CD4-positive, alpha-beta T cell treated with Interleukin-6 for 4 hours (primary cell): ENCODE measurements at places on chromosomes 3 and 15.

DNA sequence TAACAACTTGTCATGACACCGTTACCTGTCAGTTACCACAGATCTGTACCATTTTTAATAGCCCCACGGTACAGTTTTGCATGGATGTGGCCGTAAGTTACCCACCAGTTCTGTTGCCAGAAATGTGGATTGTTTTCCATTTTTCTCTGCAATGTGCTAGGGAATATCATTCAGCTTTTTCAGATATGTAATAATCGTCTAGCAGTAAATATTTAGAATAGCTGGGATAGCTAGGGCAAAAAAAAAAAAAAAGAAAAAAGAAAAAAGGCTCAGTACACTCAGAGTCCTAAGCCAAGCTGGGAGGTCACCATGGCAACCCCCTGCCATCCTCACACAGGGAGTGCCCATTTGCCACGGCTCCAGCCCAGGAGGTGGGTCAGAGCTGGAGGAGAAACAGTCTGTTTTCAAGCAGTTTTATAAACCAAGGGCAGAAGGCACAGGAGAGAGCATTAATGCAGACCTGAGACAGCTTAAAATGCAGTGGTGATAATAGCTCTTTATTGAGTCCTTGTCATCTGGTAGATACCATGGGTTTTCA, 25.2 kb downstream of the PAQR5 start:
- DNase-seq: no peak

- DNase-seq: no peak
These were observed 75.5 kb downstream of the DLG1 start for GRCh38 chr3:197222937-197223370.

DNA sequence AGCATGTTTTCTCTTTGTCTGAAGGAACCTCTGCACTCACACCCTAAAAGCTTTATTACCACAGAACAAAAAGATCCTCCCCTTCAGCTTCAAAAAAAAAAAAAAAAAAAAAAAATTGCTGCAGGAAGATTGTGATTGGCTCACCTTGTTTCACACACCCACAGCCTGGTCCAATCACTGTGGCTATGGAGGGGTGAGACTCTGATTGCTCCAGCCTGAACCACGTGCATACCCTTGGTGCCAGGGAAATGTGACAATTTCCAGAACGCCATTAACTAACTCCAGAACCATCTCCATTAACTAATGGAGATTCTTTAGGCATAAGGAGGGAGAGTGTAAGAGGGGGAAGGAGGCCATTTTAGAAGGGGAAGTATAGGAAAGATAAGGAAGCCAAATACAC, 106.5 kb upstream of the CRBN start:
- no peak for DNase-seq

- no peak for DNase-seq
These were observed 5.9 kb upstream of the EBLN2 start for GRCh38 chr3:73055583-73055982.

DNA sequence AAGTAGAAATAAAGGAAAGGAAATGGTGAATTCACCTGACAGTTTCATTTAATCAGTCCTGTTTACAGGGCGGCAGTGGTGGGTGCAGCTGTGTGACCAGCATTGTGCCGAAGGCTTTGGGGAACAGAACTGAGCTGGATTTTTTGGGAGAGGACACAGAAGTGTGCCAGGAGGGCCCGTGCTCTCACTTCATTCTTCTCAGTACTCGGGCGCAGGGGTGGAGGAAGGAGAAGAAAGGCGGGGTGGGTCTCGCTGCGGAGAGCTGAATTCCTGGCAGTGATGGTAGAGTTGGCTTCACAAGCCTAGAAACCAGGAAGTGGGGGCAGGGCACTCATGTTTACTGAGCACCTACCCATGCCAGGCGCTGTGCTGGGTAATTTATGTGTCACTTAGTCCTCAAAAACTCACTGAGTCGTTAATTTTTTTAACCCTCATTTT, 64.6 kb downstream of the CRTC3 start:
- peak; percentile 96 for DNase-seq

DNA sequence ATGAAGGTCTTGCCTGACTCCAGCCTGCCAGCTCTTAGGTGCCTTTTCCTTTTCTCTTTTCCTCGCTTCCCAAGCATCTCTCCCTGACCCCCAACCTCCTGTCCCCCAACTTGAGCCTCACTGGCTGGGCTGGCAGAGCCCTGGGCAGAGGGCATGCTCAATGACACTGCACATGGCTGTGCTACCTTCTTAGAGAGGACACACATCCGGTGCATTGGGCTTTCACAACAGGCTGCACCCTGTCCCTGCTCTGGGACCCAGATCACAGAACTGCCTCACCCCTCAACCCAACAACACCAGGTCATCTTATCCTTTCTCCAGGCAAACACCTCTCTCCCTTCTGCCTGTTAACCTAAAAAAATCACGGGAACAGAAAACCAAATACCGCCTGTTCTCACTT, 7.5 kb upstream of the ANKDD1A start:
- no peak for DNase-seq

GRCh38 chr3:161409069-161409468, 37.8 kb upstream of the SPTSSB start:
- peak; percentile 49 for DNase-seq

DNA sequence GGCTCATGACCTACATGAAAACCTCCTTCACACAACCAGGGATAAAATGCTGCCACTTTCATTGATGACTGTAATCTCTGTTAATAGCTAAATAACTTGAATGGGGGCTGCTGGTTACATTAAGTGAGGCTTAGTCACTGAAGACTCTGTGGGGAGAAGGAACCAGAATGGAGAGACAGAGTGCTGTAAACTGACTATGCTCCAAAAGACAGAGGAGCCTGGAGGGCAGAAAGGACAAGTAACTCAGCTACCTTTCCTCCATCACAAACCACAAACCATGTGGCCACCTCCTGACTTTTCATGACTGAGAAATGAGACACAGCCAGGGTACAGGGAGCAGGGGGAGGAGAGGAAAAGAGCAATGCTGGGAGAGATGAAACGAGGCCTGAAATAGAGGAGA, 97.1 kb upstream of the TRIM42 start:
- no peak for DNase-seq

DNA sequence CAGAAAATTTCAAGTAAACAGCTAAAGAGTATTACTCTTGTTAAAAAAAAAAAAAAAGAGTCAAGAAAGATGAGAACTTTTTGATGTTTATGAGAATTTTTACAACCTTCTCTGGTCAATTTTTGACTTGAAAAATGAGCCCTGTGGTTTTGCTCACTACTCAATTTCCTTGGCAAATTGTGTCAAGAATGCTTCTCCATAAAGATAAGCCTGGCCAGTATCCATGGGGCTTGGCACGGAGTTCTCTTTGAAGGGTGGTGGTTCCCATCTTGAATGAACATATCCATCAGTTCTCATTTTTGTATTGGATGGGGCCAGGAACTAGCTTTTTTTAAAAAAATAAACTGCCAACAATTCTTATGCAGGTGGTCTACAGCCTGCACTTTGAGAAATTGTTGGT, 179.9 kb downstream of the RYR3 start:
- no peak for DNase-seq

DNA sequence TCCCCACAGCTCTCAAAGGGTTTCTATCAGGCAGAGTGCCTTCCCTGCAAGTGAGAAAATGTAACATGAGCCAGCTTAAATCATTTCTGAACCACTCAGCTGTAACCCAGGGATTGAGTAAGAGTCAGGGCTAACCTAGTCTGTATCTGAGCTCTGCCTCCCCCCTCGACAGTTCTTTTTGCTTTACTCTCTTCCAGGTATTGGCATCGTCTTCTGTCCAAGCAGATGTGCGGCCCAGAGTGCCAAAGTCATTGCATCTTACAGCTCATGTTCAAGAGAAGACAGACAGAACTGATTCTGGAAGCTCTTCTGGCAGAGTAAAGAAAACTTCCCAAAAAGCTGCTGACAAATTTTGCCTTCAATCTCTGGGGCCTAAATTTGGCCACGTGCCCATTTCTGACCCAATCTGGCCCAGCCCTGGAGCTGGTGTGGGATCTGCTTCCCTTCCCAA, 74.8 kb downstream of the ABHD5 start:
- no peak for DNase-seq

DNA sequence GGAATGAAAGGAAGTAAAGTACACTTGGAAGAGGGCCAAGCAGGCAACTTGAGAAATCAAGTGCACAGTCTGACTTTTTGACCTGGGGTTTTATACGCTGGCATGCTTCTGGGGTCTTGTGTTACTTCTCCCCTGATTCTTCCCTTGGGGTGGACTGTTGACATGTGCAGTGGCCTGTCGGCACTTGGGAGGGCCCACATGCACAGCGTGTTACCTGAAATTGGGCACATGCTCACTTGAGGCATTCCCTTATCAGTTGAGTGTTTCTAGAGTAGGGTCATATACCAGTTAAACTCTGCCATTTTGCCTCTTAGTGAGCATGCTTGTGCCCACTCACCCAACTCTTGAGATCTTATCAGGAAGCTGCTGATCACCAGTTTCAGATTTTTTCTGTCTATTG, 329.1 kb upstream of the SOX2 start:
- DNase-seq: no peak

DNA sequence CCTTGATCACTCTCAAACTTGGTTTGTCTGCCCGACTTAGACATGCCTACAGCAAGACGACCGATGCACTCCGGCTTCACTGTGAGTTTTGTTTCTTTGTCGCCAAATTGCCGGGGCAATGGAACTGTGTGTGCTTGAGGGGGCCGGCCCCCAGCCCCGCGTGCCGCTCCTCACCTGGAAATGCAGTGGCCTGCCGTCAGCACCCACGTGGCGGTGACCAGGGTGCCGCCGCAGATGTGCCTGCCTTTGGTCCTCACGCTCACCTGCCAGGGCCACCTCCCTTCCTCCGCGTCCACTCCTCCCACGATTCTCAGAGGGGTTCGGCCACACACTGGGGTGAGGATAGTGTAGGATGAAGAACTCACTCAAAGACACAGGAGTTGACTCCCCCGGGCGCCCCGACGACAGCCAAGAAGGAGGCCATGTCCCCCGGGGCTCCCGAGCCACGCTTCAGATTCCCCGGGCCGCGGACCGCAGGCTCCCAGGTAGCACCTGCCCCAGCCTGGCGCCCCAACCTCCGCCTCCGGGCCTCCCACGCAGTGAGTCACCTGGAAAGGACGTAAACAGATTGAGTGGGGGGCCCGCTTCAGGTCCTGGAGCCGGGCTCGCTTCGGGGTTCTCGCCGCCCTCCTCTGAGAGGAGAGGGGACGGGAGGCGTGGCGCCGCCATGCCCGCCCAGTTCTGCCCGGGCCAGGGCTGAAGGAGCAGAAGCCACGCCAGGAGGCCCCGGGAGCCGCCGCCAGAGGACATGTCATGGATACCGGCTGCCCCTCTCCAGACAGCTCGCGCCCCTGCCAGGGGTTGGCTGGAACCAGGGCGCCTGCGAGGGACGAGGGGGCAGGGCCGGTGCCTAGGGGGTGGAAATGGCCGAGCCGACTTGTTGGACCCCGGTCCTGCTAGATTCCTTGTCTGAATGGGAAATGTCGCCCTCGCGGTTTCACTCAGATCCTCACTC, 29.6 kb downstream of the MYL3 start:
- DNase-seq: no peak

DNA sequence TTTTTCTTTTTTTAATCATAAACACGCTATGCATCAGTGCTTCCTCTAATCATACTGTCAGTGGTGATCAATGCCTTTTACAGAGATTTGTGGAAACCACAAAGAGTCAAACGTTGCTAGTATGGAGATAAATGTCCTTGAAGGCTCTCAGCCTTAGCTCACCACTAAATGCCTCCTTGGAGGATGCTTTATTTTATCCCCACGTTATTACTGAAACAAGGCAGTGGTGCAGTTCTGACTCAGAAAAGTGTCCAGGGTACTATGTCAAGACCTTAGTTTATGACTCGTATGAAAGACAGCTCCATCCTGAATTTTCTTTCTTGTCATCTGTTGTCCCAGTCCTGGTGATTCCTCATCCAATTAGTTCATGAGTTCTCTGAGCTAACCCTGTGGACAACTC, 1146.7 kb downstream of the IGSF11 start:
- no peak for DNase-seq

DNA sequence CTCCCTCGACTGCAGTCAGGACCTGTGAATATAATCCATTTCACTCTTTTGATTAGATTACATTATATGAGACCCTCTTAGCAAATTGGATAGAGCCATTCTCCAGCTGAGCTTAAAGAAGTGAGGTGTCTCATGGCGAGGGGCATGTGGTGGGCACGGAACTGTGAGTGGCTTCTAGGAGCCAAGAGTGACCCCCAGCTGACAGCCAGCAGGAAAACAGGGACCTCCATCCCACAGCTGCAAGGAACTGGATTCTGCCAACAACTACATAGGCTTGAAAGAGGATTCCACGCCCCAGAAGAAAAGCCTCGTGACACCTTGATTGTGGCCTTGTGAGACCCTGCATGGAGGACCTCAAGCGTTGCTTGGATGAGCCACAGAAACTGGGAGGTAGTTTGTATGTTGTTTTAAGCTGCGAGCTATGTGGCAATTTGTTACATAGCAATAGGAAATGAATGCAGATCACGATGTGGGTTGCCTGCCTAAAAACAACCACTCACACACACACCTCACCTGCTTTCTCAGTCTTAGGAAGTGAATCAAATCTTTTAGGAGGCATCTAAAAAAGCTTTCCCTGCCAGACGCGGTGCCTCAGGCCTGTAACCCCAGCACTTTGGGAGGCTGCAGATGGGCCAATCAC, 84.2 kb upstream of the BHLHE40 start:
- no peak for DNase-seq

DNA sequence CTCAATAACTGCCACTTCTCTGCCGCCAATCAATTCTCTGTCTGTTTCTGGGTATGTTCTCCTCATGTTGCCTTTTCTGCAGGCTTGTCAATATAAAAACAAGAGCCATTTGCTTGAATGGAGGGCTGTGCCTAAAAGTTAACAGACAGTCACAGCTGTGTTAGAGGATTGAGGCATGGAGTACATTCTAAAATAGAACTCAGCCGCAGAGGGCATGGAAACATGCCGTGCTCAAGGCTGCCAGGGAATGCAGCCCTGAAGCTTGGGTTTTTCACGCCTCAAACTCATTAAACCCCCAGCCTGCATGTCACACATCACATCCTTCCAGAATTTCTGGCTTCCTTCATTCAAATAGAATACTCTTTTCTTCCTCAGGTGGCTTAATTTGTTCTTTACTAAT, 166.6 kb downstream of the TPRG1 start:
- DNase-seq: no peak

DNA sequence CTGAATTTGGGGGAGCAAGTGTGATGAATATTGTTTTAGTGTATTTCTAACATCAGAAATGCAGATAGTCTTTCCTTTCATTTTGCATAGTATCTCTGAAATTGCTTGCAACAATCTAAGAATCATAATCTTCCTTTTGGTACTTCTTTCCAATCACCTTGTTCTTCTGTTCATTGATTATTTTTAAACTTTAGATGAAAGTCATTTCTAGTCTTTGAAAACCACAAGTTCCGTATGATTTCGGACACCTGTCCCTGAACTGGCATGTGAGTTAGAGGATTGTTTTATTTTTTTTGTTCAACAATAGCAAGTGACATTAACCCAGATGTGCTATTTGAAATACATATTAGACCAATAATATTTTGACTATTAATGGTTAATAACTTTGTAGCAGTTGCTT, 329.7 kb downstream of the UNC13C start:
- no peak for DNase-seq
